Activated CD4-positive, alpha-beta T cell treated with anti-CD3 and anti-CD28 coated beads, Interleukin-2, amount 10 ng/mL, durations not matched to agents 24 days and 14 days (primary cell): ENCODE measurements at places on chromosomes 5 and 9. TPM values are rescaled to one million over a fixed set of nuclear protein-coding genes. Genes with fewer than 3 reads are reported as not detected.
A peak's percentile ranks its signal among the peaks of the same experiment; 100 is the strongest.

IL12B gene
- total RNA-seq: not detected in 2 replicates

GRCh38 chr5:99063737-99064136, 134.9 kb upstream of the CHD1 start:
- no peaks in the 10 kb centered on the region for H3K4me1 ChIP-seq
- H3K36me3 ChIP-seq: no peaks in the 10 kb centered on the region
- no peak for DNase-seq
- H3K4me3 ChIP-seq: no peak overlapping the region
- no peak overlapping the region for H3K27ac ChIP-seq
- peaks cover 19% of the 10 kb centered on the region for H3K27me3 ChIP-seq

DNA sequence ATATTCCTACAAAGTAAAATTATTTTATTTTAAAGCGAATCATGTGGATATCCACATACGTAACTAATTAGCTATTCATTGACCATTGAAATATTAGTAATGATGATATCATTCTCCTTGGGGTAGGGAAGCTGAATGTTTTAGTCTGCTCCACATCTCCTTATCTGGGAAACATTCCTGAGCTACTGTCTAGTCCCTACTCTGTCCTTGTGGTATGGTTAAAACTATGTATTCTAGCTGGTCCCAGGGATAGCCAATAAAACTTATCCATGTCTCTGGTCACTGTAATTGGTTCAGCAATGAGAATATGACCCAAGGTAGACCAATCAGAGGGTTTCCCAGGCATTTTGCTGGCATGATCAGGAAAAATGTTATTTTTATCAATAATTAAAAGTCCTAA, 76.0 kb upstream of the DAP start:
- H3K36me3 ChIP-seq: no peaks in the 10 kb centered on the region
- peaks cover 8% of the 10 kb centered on the region for H3K27me3 ChIP-seq
- H3K4me1 ChIP-seq: no peaks in the 10 kb centered on the region
- no peak overlapping the region for H3K4me3 ChIP-seq
- DNase-seq: no peak
- H3K27ac ChIP-seq: no peak overlapping the region

DNA sequence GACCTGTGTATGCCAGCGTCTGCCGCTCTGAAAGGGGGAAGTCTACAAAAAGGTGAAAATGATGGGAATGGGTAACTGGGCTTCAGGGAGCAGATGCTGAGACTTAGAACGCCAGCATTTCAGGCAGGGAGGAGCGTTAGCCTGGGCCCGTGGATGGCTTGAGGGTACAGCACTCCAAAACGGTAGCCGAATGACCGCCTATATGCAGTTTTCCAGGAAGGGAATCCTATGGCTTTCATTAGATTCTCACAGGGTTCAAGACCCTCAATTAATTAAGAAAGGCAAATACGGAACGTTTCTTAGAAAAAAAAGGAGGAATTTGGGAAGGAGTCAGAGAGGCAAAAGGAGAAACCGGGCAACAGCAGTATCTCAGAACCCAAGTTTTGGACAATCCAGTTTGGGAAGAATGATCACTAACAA, 639 bp downstream of the AMACR start:
- peaks cover 17% of the 10 kb centered on the region for H3K36me3 ChIP-seq
- H3K4me3 ChIP-seq: peak overlapping the region; percentile 88
- H3K27ac ChIP-seq: peak overlapping the region; percentile 91
- H3K27me3 ChIP-seq: peaks cover 2% of the 10 kb centered on the region

GRCh38 chr9:112193572-112194288, 18.6 kb upstream of the SUSD1 start:
- H3K36me3 ChIP-seq: peaks cover 2% of the 10 kb centered on the region
- no peak for DNase-seq
- no peaks in the 10 kb centered on the region for H3K4me1 ChIP-seq
- no peak overlapping the region for H3K4me3 ChIP-seq
- H3K27ac ChIP-seq: no peak overlapping the region

GRCh38 chr5:94420885-94421284, 197.5 kb downstream of the KIAA0825 start:
- peaks cover 4% of the 10 kb centered on the region for H3K4me1 ChIP-seq
- no peak overlapping the region for H3K27ac ChIP-seq
- no peaks in the 10 kb centered on the region for H3K27me3 ChIP-seq
- DNase-seq: no peak
- H3K36me3 ChIP-seq: no peaks in the 10 kb centered on the region

LHX2 gene
- not detected in 2 replicates for total RNA-seq

CLINT1 gene
- total RNA-seq: 91.9 and 92.1 TPM in 2 replicates

GRCh38 chr5:45642370-45642769, 53.8 kb downstream of the HCN1 start:
- no peak overlapping the region for H3K27ac ChIP-seq
- no peaks in the 10 kb centered on the region for H3K27me3 ChIP-seq
- no peak overlapping the region for H3K4me3 ChIP-seq
- DNase-seq: no peak

RLN1 gene
- total RNA-seq: 0.59 and 0.84 TPM in 2 replicates

PDE6A gene
- total RNA-seq: not detected in 2 replicates

CCDC152 gene
- 6.6 and 6.9 TPM in 2 replicates for total RNA-seq

- no peaks in the 10 kb centered on the region for H3K36me3 ChIP-seq
- no peaks in the 10 kb centered on the region for H3K27me3 ChIP-seq
- peaks cover 48% of the 10 kb centered on the region for H3K4me1 ChIP-seq
- H3K27ac ChIP-seq: peak overlapping the region; percentile 94
- peak; percentile 86 for DNase-seq
- peak overlapping the region; percentile 76 for H3K4me3 ChIP-seq
Observed at GRCh38 chr5:170312666-170313065, 15.1 kb upstream of the LCP2 start.

DNA sequence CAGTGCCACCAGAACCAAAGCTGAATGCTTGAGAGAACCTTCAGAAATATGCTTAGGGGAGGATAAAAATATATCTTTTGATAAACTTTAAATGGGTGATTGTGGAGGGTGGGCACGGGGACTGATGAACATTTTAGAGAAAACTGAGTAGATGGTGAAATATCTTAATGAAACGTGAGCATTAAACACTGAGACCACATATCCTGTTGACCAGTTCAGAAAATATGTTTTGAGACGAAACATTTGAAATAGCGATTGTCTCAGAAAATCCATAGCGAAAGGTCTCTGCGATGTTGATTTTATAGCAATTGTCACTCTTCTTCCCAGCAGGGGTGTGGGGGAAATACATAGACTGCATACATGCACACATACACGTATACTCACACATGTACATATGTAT, 231.0 kb downstream of the ESM1 start:
- H3K4me3 ChIP-seq: no peak overlapping the region
- no peak for DNase-seq
- peaks cover 6% of the 10 kb centered on the region for H3K36me3 ChIP-seq
- H3K27ac ChIP-seq: no peak overlapping the region
- H3K27me3 ChIP-seq: no peaks in the 10 kb centered on the region

DNA sequence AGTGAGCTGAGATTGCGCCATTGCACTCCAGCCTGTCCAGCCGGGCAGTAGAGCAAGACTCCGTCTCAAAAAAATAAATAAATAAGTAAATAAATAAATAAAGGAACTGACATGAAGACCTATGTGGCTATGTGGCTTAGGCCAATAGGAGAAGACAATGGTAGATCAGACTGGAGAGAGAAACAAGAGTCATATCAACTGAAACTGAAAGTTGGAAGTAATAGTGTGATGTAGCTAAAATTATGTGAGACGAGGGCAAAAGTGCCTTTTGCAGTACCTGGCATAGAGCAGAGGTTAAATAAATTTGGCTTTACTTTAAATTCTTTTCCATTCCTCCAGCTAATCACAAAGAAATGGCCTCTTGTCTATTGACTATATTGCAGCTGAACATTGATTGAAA, 7.3 kb downstream of the FBP2 start:
- H3K4me1 ChIP-seq: peaks cover 18% of the 10 kb centered on the region
- no peaks in the 10 kb centered on the region for H3K36me3 ChIP-seq
- no peak for DNase-seq
- no peak overlapping the region for H3K27ac ChIP-seq
- H3K4me3 ChIP-seq: peak overlapping the region; percentile 9

DMRT3 gene
- not detected in 2 replicates for total RNA-seq

DNA sequence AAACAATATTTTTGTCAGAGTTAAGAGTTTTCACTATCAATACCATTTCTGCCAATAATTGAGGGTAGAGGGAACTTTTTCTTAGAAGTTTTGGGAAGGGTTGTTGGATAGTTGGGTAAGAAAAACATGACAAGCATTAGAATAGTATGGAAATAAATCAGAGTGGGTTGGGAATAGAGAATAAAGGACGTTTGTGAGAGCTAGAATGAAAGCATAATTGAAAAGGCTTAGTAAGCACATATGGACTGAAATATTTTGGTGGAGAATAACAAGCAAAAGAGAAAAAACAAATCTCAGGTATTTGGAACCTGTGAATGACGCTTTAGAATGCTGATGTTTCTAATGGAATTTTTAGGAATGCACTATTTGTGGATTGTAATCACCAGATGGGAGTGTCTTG, 262.9 kb upstream of the EDIL3 start:
- H3K4me3 ChIP-seq: no peak overlapping the region
- DNase-seq: no peak
- no peak overlapping the region for H3K27ac ChIP-seq

DNA sequence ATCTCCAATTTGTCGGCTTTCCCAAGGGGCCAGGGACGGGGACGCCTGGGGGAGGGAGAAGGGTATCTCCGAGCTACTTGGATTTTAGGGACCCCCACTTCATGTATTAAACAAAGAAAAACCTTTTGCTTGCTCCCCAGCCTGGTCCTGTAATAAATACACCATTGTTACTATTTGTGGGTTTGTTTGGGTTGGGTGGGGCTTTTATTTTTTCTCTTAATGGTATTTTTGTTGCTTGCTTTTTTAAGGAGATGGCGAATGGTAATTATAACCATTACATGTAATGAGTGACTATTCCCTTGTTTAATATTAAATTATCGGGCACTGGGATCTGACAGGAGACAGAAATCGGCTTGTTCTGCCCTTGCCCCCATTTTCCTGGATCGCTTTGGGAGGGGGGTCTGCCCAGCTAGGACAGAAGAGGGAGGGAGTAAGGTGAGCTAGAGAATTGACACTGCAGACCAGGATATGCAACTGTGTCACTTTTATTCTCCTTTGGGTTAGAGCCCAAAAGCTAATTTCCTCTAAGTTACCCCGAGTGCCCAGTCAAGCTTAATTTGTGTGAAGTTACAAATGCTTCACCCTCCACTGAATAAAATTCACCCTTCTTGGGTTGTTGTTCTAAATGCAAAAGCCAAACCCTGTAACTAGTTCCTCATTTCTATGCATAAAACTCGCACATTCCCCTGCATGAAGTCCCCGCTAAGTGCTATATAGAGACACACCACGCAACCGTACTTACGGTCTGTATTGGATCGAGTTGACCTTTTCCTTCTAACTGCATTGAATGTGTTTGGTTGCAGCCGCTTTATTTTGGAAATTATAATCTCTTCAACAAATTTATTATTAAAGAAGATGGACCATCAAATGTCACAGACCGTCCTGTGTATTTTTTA, 1.6 kb upstream of the ZNF608 start:
- H3K36me3 ChIP-seq: no peaks in the 10 kb centered on the region
- DNase-seq: no peak
- H3K4me1 ChIP-seq: peaks cover 7% of the 10 kb centered on the region
- no peak overlapping the region for H3K27ac ChIP-seq

DNA sequence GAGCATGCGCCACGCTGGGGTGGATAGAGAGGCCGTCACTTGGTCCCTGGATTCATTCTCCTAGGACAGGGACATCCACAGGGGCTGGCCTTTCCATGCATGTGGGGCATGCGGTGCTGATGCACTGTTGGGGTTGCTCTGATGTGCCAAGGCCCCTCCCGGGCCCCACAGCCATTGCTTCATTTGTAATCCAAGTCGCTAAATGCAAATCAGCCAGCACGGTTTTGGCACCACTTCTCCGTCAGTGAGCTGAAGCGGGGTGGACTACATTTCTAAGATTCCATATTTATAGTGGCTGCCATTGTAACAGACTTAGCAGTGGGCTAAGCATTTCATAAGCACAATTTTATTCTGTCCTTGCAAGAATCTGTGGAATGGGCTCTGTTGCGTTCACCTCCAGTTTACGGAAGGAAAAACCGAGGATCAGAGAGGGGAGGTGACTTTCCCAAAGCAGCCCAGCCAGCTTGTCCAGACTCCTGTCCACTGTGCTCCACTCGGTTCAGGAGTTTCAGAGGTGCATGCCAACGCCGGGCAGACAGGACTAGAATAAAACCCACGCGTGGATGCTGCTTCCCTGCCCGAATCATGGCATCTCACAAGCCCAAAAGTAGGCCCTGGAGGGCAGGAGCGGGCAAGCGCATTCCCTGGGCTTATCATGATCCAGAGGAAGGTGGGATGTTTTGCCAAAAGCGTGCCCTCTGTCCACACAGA, 102.6 kb upstream of the COL5A1 start:
- H3K4me3 ChIP-seq: no peak overlapping the region
- no peaks in the 10 kb centered on the region for H3K36me3 ChIP-seq
- H3K27me3 ChIP-seq: no peaks in the 10 kb centered on the region
- DNase-seq: no peak
- no peak overlapping the region for H3K27ac ChIP-seq
- H3K4me1 ChIP-seq: no peaks in the 10 kb centered on the region

GRCh38 chr5:179620293-179620692, 3.2 kb downstream of the HNRNPH1 start:
- H3K4me3 ChIP-seq: peak overlapping the region; percentile 99
- no peak for DNase-seq
- peaks cover 73% of the 10 kb centered on the region for H3K36me3 ChIP-seq
- peak overlapping the region; percentile 42 for H3K27ac ChIP-seq
- H3K4me1 ChIP-seq: peaks cover 61% of the 10 kb centered on the region
- peaks cover 5% of the 10 kb centered on the region for H3K27me3 ChIP-seq

DNA sequence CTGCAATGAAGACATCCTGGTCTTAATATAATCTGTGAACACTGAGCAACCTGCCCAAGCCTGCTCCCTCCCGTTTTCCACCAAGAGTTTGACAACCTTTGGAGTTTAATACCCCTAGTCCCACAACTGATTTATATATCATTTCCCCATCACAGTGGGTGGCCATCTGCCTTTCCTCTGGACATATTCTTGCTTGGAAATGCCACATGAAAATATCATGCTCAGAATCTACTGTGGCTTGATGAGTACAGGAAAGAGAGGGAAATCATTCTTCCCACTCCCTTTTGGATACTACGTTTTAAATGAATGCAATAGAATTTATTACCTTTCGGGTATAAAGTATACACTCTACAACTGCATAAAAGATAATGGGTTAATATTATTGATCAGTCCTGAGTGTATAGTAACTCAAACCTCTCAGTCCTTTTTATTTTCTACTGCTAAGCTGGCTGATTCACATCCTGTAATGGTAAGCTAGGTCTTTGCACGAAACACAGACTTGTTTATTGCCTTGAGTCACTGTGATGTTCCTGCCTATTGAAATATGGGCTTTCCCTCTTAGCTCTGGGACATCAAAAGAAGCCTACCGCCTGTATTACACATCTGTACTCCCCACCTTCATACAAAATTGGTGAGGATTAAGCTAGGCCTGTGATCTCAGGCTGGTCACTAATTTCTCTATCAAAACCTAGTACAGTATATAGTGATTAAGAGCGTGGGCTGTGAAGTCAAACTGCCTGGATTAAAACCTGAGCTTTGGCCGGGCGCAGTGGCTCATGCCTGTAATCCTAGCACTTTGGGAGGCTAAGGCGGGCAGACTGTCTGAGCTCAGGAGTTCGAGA, 67.6 kb upstream of the NR5A1 start:
- DNase-seq: no peak
- peaks cover 21% of the 10 kb centered on the region for H3K27me3 ChIP-seq
- no peaks in the 10 kb centered on the region for H3K36me3 ChIP-seq
- H3K4me3 ChIP-seq: no peak overlapping the region
- H3K4me1 ChIP-seq: peaks cover 3% of the 10 kb centered on the region

- H3K4me1 ChIP-seq: no peaks in the 10 kb centered on the region
- no peaks in the 10 kb centered on the region for H3K36me3 ChIP-seq
- no peak overlapping the region for H3K4me3 ChIP-seq
- no peaks in the 10 kb centered on the region for H3K27me3 ChIP-seq
Observed at GRCh38 chr5:54387659-54388232, 67.8 kb upstream of the HSPB3 start.

GMCL2 gene
- total RNA-seq: 0.07 TPM in 1 of 2 replicates, not detected in the other

UNC5A gene
- total RNA-seq: not detected in 2 replicates
